ENCODE measurements at places on chromosomes 6 and 20.
A peak's percentile ranks its signal among the peaks of the same experiment; 100 is the strongest.

GRCh38 chr20:58759947-58760346, 67.3 kb downstream of the NPEPL1 start:
- DNase-seq: no peak

GRCh38 chr6:88609983-88610382, 353.4 kb downstream of the RNGTT start:
- no peak for DNase-seq

GRCh38 chr6:14730654-14731053, 515.2 kb upstream of the JARID2 start:
- DNase-seq: no peak

DNA sequence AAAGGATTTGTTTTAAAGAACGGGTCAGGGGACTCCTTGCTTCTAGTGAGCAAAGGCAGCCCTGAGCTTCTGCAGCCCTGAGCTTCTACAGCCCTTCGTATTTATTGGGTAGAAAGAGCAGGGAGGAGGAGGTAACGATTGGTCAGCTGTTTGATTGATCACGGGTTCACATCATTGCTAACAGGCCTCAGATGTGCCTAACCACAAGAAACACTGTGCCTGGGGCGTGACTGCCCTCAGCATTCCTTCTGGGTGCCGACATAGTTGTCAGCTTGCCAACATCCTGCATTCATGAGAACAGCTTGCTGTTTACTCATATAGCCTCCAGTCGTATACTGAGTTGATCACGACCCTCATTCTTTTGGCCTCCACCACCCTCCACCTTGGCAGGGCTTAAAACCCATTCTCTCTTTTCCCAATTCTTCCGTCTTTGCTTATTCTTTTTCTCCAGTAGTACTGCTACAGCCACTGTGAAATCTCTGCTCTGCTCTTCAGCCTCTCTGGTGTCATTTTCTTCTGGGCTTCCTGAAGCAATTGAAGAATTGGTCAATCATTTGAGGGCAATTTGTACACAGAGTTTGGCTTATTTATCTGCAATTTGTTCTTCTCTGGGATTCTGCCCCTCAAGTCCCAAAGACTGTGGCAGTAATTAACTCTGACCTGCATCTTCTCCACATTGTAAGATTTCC, 25.4 kb upstream of the NOP56 start:
- peak; percentile 22 for DNase-seq

- no peak for DNase-seq
These were observed 144.4 kb upstream of the SSTR4 start for GRCh38 chr20:22890594-22891300.

GRCh38 chr6:57147401-57147800, 24.7 kb upstream of the BAG2 start:
- no peak for DNase-seq

DNA sequence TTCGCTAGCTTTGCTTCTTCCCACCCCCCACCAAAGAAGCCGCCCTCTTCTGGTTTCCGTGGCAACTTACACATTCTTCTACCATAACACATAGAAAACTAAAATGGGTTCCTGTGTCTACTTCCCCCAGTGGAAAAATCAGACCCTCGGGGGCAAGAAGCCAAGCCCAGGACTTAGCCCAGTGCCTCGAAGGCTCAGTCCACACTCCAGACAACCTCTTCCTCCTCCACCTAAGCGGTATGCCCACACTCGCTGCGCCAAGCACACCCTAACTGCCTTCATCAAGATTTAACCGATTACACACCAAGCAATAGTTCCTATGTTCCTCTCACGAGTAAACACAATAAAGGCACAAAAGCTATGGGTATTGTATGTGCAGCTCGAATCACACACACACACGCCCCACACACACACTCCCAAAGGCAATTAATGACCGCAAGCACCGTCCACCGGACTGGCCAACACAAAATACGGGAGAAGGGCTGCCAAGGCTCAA, 537 bp downstream of the PPIL4 start:
- peak; percentile 41 for DNase-seq

Data from pulmonary artery endothelial cell (primary cell).